ENCODE measurements at places on chromosomes 11 and 22. TPM values are rescaled to one million over a fixed set of nuclear protein-coding genes. Genes with fewer than 3 reads are reported as not detected.

The RAG1 gene
- 0.10 TPM for total RNA-seq

The SMC1B gene
- total RNA-seq = 0.13 TPM

The MIOX gene
- 0.15 TPM for total RNA-seq

The LMNTD2 gene
- 8.6 TPM for total RNA-seq

The CASP1 gene
- 35.7 TPM for total RNA-seq

The RNH1 gene
- 101 TPM for total RNA-seq

The LPXN gene
- total RNA-seq = 284 TPM

The LRRC75B gene
- 0.34 TPM for total RNA-seq

The DGCR6 gene
- 0.35 TPM for total RNA-seq

The OR4P4 gene
- not detected for total RNA-seq

The DRD4 gene
- 0.49 TPM for total RNA-seq

The TEX54 gene
- total RNA-seq = not detected

The PNPLA5 gene
- total RNA-seq = not detected

The PPME1 gene
- 12.4 TPM for total RNA-seq

All from activated B cell treated with CpG ODN at 0.5 μM for 24 hours (primary cell).